ENCODE measurements at places on chromosomes 3 and 15. TPM values are rescaled to one million over a fixed set of nuclear protein-coding genes. Genes with fewer than 3 reads are reported as not detected.

Gene CMTM6
- total RNA-seq, result 58.6 TPM

Gene ARID3B
- 1.5 TPM for total RNA-seq

Gene MOBP
- total RNA-seq, result under 0.01 TPM

Gene FSIP1
- total RNA-seq, result 1.6 TPM

Gene NAALADL2
- 19.7 TPM for total RNA-seq

Gene FOXL2
- not detected for total RNA-seq

All from smooth muscle cell of trachea (primary cell).